ENCODE measurements at places on chromosomes 11 and 22.

DNA sequence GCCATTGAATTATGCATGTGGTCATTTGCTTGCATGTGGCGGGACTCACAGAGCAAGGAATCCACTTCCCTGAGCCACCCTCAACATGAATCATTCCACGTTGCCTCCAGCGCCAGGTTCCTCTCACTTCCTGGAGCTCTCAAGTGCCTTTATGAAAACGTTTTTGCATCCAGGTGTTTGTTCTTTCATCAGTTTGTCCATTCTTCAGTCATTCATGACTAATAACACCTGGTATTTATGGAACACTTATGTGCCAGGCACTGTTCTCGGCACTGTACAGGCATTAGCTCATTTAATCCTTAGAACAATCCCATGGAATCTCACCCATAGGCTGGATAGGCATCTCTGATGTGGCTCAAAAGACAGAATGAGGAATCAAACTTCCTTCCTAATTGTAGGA, 256.1 kb upstream of the SYN3 start:
- no peak for DNase-seq

DNA sequence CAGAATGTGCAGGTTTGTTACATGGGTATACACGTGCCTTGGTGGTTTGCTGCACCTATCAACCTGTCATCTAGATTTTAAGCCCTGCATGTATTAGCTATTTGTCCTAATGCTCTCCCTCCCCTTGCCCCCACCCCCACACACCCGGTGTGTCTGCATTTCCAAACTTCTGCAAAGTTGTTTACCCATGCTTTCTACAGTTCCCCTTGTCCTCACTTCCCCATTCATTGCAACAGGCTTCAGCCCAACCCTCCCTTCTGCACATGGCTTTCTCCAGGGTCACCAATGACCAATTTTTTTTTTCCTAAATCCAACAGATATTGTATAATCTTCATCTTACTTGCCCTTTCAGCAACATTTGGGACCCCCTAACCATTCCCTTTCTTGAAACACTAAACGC, 32.0 kb upstream of the NUP50 start:
- DNase-seq: no peak

DNA sequence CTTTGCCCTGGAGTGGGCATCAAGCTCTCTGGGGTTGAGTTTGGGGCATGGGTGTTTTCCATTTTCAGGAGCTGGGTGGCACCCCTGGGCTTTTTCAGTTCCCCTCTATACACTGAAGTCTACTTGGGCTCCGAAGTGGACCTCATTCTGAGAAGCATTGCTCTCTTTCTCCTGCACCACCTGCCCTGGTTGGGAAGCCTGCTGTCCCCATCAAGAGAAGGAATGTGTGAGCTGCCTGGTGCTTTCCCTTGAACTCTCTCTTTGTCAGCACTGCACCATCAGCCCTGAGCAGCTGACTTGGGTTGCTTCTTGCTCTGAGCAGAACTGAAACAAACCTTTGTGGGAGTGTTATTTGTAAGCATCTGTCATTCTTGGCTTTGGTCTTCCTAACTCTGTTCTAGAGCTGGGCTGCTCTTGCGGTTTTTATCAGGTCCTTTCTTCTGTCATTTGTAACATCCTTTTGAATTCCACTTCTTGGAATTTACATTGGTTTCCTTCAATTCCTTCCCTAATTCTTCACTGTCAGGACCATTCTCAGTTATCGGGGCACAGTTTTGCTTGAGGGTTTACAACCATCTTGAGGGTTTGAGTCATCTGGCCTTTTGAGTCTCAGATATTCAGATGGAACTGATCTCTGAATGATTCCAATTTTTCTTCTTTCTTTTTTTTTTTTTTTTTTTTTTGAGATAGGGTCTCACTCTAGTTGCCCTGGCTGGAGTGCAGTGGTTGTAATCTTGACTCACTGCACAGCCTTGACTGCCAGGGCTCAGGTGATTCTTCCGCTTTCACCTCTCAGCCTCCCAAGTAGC, 20.5 kb downstream of the UBE2L3 start:
- DNase-seq: peak; percentile 56

- DNase-seq: no peak
Observed at GRCh38 chr11:63490551-63491239, at the start of gene PLAAT5. Gene PLAAT5, minus strand, starts transcription at chr11:63491167. Its CDS starts 133 bp downstream, at chr11:63491034.

DNA sequence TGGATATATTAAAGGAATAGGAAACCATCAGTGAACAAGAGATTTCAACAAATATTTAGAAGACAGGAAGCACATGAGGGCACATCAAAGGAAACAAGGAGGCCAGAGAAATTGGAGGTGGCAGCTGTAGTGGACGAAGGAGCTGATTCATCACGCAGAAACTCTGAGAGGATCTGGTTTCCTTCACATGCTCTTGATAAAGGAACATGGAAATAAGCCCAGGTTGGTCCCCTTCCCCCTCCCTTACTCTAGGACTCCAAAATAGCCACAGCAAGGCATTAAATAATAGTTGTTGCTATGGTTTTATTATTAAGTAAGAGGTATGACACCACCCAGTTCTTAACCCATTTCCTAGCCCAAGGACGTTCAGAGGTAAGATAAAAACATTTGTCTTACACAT, 11.3 kb downstream of the IZUMO1R start:
- peak; percentile 13 for DNase-seq

GRCh38 chr11:13577881-13578280, 82.1 kb upstream of the PTH start:
- no peak for DNase-seq

- DNase-seq: peak; percentile 16
Observed at GRCh38 chr22:17876306-17876831, 102.1 kb upstream of the BID start.

GRCh38 chr11:17473071-17473744, 3.4 kb downstream of the ABCC8 start:
- peak; percentile 51 for DNase-seq

GRCh38 chr11:125995313-125995712, 49.5 kb downstream of the VSIG10L2 start:
- no peak for DNase-seq

DNA sequence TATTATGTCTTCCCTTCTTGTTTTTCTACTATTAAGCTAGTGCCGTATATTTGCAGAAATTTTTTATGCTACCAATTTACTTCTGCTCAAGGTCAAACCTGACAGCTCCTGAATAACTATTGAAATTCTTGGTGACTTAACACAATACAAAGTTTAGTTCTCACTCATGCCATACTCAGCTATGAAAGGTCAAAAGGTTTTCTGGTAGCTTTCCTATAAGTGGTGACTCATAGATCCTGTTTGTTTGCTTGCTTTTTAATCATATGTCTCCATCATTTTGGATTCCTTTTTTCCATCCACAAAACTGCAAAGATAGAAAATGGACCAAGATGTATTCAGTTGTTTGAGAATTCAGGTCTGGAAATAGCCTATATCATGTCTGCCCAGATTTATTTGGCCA, 855.8 kb upstream of the LRRC4C start:
- DNase-seq: no peak

- DNase-seq: no peak
Observed at GRCh38 chr22:20867179-20868024, 8.6 kb downstream of the SNAP29 start.

- no peak for DNase-seq
Observed at GRCh38 chr11:35321111-35321510, 98.2 kb downstream of the SLC1A2 start.

- DNase-seq: peak; percentile 46
Observed at GRCh38 chr22:24165673-24166072, 15.6 kb upstream of the SUSD2 start.

GRCh38 chr11:102476069-102476468, 23.5 kb upstream of the TMEM123 start:
- peak; percentile 31 for DNase-seq

DNA sequence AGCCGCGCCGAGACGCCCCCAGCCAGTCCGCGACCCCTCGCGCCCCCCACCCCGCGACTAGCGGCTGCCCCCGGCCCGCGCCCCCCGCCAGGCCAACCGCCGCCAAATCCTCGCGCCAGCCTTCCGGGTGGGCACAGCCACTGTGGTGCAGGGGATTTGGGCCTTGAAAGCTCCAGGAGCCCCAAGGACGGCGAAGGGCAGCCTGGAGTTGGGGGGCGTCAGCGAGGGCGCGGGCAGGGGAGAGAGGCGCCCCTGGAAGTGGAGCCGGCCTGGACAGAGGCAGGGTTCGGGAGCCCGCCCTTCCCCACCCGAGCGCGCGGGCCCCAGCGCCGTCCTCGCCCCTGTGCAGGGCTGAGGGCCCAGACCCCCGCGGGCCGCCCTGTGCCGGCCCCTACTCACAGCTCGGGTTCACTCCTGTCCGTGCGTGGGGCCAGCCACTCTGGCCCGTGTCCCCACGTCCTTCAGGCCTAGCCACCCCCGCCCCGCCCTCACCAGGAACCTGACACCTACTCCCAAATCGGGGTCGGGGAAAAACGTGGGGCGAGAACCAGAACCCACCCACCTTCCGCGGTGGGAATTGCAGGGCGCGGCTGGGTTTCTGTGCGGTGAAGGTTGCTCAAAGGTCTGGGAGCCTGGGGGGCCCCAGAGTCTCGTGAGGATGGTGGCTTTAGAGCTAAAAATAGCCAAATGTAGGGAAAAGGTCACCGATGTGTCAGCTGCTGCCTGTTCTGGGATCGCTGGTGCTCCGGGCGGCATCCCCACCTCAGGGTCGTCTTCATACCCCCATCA, at the start of gene CPT1B:
Gene CPT1B, minus strand, starts transcription at position 441 of the 789 bp plus-strand sequence. CDS start 512 bp downstream, outside the sequence.
- DNase-seq: no peak

DNA sequence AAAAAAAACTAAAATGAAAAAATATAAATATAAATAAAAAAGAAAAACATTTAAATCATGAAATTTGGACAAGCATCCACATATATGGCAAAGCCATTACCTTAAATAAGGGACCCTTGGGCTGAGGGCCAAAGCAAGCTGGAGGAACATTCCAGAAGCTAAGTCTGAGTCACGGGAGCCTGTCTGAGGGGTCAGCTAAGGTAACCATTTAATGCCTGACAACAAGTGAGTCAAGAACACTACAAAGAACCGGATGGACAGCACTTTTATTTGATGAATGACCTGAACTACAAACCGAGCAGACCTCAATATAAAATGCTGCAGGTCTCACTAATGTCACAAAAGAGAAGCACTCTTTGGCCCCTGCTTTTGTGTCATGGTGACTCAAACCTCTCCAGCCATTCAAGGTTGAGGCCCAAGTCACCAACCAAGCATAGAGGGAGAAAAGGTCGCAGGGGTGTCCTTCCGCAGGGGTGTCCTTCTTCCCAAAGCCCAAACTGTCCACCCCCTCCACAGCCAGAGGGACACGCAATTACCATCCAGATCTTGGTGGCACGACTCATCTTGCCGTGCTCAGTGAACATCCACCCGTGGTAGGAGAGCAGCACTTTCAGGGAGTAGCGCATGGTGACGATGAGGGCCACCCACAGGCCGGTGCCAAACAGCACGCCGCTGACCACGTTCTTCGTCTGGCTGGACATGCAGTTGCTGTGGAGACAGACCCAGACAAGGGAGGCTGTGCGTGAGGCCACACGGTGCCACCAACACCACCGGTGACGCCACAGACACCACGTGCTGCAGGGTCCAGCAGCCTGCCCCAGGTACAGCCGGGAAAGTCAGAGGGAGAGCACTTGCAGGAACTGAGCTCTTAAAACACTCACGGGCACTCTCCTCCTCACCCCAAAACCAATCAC, 34.5 kb downstream of the CPT1A start:
- peak; percentile 69 for DNase-seq

DNA sequence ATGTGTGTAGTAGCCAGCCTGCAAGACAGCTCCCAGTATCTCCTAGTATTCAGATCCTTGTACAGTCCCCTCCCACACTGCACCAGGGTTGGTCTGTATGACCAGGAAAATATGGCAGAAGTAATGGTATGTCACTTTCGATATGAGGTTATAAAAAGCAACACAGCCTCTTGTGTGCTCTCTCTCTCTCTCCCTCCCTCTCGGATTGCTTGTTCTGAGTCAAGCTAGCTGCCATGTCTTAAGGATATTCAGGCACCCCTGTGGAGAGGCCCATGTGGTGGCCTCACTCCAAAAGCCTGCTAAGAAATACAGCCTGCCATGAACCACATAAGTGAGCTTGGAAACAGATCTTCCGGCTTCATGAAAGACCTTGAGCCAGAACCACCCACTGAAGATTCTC, 25.4 kb downstream of the FXYD6 start:
- DNase-seq: no peak

DNA sequence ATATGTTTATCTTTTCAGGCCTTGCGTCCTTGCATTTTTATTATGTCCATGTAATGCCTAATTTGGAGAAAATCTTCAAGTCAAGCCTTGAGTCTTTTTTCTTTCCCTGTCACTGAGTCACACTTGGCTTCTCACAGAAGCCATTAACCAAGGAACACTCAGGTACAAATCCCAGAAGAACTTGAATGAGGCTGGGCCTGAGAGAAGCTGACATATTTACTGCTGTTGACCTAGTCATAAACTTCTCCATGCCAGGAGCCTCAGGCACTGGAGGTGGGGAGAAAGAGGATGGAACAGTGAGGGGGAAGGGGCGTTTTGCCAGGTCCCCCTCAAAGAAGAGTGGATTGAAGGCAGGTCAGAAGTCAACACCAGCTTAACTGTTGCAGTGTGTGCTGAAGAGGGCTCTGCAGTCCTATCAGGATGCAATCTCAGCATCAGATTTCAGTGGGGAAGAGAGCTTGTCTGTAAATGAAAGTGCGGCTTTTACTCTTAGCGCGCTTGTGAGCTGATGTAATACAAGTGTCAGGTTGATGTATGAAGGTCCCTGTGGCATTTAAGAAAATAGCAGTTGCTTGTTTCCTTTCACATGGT, 526.0 kb downstream of the ETS1 start:
- DNase-seq: peak; percentile 70

GRCh38 chr11:80846979-80847378, 1406.1 kb upstream of the TENM4 start:
- DNase-seq: no peak

DNA sequence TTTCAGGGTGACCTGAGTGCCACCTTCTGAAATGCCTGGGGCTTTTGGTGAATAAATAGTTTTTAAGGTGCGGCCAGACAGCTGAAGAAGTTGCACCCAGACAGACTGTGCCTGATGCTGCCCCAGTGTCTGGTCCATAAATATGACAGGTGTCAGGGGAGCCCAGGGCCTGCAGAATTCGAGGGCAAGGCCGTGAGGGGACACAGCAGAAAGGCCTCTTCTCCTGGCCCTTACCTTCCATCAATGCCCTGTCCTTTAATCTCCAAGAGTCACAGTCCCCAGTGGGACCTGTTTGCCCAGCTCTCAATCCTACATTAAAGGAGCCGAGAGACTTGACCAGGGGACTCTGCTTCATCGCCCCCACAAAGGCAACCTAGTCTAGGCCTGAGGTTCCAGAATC, 45.7 kb downstream of the NAT10 start:
- no peak for DNase-seq

DNA sequence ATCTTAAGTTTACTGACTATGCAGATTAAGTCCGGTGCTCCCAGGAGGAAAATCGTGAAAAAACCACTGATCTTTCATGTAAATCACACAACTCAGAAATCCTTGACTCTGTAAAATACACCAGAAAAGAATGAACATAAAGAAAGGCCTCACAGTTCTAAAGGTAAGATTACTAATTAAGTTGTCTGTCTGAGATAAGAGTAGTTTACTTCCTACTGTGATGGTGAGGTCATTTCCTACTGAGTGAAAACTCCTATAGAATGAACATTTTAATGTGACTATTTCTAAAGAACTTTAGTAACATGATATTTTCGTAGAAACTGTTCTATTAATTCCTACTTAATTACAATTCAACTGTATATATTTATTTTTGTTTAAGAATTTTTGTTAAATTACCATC, 774.4 kb upstream of the CHORDC1 start:
- DNase-seq: no peak
